ENCODE measurements at places on chromosomes 3 and 15.

DNA sequence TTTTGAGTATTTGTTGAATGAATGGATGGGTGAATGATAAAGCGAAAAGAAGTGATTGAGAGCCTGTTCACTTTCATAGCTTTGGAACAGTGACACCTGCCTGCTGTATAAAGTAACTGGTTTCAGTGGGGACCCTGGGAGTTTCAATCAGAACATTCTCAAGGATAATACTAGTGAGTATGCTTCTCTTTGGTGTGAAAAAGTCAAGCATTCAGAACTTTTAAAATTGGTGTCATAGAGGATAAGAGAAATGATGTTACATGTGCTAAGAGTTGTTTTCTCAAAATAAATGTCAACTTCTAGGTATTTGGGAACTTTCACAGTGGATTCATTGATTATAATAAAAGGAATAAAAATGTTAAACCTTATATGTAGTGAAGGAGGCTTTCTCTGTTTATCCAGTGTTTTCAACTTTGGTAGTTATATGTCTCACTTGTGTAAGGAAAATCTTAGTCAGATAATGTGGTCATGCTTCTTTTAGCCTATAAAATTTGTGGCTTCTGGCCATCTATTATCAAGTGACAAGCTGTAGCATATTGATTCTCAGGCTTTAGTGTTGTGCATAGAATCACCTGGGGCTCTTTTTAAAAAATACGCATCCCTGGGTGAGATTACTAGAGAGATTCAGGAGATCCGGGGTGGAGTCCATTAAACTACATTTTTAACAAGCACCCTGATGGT lies 11.9 kb downstream of the LRCH3 start:
- no peak for DNase-seq

- DNase-seq = no peak
Observed at GRCh38 chr15:63481105-63481810, 23.1 kb upstream of the USP3 start.

DNA sequence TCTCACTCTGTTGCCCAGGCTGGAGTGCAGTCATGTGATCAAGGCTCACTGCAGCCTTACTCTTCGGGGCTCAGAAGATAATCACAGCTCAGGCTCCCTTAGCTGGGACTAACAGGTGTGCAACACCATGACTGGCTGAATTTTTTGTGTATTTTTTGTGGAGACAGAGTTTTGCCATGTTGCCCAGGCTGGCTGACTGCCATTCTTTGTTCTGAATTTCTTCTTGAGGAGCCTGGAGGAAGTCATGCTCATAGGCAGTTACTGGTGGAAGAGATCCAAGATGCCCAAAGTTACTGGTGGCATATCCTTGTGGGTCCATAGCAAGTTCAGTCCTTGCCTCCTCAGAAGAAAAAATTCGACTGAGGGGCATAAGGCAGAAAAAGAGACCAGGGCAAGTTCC lies 16.6 kb upstream of the UBP1 start:
- DNase-seq = no peak

- DNase-seq = no peak
Observed at GRCh38 chr3:66095295-66096001, 56.7 kb upstream of the MAGI1 start.
